MCF 10A (cell line): ENCODE measurements at places on chromosomes 7 and 10. TPM values are rescaled to one million over a fixed set of nuclear protein-coding genes. Genes with fewer than 3 reads are reported as not detected.

DNA sequence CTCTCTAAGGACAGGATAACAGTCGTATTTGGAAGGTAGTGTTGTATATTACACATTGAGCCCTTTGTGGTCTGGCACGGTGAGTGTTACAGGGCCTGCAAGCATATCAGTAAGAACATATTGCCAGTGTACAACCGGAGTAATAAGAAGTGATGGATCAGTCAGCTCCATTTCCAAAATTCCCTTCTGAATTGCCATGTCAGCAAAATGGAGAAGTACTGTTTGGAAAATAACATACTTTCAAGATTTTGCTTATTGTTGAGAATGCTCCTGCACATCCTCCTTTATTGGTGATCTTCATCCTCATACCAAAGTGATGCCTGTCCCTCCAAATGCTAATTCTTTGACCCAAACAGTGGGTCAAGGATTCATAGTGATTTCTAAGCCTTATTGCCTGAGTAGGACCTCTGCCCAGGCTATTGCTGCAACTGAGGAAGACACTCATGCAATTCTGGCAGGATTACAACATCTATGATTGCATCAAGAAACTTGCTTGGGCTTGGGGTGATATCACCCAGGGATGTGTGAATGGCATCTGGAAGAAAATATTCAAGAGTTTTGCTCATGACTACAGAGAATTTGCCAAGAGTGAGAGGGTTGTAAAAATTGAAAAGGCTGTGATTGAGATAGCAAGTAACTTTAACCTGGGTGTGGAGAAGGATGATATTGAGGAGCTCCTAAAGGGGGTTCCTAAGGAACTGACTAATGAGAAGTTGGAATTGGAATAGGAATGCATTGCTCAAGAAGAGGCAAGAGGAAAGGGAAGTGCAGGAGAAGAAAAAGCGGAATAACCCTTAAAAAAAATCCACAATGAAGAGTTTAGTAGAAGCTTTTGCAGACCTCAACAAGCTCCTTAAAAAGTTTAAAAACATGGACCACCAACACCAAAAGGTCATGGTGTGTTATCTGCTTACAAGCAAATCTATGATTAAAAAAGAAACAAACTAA lies 452.2 kb upstream of the SORCS1 start:
- peak; percentile 94 for DNase-seq
- H3K4me3 ChIP-seq, result peak overlapping the region; percentile 2
- peak overlapping the region; percentile 49 for H3K27ac ChIP-seq
- H3K4me1 ChIP-seq, result peaks cover 43% of the 10 kb centered on the region

PTF1A gene
- not detected in 2 replicates for total RNA-seq

GRCh38 chr10:48905311-48905710 lies 34.3 kb downstream of the LRRC18 start:
- no peaks in the 10 kb centered on the region for H3K36me3 ChIP-seq
- H3K27me3 ChIP-seq, result peaks cover 60% of the 10 kb centered on the region
- H3K4me1 ChIP-seq, result no peaks in the 10 kb centered on the region

SGMS1 gene
- 21.7 and 24.7 TPM in 2 replicates for total RNA-seq

FAM107B gene
- total RNA-seq, result 32.1 and 41.3 TPM in 2 replicates

COL28A1 gene
- total RNA-seq, result 0.29 and 0.96 TPM in 2 replicates
